ENCODE measurements at places on chromosomes 2 and 18.

GRCh38 chr2:215738351-215738750 lies 275.0 kb downstream of the MREG start:
- no peak for DNase-seq

- no peak for DNase-seq
Observed at GRCh38 chr18:78716581-78716980, 263.0 kb upstream of the SALL3 start.

DNA sequence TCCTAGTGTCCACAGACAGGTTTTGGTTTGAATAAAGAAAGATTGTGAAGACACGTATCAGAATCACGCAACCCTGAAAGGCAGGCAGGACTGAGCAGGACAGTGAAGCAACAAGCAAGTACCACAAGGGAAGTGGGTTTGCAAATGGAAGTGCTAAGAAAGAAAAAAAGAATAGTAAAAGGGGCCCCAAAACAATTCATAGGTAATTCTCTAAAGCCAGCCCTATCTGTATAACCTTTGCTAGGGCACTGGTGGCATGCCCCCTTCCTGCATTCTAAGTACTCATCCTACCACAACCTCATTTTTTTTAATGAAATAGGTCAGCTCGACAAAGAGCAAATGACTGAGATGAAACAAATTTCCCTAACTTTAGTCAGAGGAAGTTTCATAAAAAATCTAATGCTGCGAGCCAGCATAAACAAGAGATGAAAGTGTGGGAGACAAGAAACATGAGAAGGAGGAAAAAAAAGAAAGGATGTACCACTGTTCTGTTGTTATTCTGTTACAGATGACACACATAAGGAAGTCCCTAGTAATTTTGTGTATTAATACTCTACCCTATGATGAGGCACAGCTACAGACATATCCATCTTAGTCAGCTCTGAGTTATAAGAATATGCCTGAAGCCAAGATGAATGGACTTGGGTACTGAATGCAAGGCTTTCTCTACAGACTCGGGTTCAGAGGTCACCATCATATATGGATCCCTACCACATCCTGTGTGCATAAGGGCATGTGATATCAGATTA lies 32.2 kb downstream of the IKZF2 start:
- no peak for DNase-seq

GRCh38 chr2:24907116-24907515 lies 12.9 kb downstream of the ADCY3 start:
- no peak for DNase-seq

GRCh38 chr18:79760881-79761280 lies 36.9 kb upstream of the KCNG2 start:
- DNase-seq, result no peak

All from uterus (tissue), 4 donors.